Large intestine (tissue), 12 donors: ENCODE measurements at places on chromosomes 3 and 15.

DNA sequence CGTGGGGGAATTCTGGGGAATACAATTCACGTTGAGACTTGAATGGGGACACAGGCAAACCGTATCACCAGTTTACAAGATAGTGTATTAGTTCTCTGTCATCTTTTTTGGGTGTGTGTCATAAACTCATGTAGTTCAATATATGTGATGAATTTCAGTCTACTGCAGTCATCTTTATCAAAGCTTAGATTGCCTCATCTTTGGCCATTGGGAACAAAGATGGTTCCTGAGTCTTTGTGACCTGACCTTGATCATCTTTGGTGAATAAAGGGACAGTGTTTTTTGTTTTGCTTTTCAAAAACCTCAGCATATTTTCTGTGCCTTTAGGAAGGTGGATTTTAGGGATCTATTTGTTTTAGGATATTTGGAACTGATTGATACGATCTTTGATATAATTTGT is 23.3 kb downstream of the LRCH3 start:
- DNase-seq = no peak

- peak; percentile 20 for DNase-seq
Measured at GRCh38 chr3:113736548-113737089, 9.4 kb downstream of the NAA50 start.

GRCh38 chr3:69865925-69866679 is 126.8 kb downstream of the MITF start:
- no peak for DNase-seq

DNA sequence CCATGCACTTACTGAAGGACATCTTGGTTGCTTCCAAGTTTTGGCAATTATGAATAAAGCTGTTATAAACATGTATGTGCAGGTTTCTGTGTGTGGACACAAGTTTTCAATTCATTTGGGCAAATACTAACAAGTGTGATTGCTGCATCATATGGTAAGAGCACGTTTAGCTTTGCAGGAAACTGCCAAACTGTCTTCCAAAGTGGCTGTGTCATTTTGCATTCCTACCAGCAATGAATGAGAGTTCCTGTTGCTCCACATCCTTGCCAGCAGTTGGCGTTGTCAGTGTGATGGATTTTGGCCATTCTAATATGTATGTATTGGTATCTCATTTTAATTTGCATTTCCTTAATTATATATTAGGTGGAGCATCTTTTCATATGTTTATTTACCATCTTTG is 280.1 kb downstream of the SV2B start:
- no peak for DNase-seq

DNA sequence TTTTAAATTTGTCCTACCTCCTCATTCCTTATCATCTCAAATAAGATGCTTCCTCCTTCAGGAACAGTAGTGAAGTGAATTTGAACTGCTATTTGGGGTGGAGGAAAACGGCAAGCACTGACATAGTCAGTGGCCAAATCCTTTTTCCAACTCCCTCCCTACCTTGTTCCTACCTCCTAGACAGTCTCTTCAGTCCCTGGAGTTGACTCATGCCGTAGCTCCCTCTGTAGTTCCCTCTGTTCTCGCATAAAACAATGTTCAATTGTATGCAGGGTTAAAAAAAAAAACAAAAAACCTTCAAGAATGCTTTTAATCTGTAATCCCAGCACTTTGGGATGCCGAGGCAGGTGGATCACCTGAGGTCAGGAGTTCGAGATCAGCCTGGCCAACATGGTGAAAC is 1.4 kb downstream of the UBR1 start:
- DNase-seq = no peak
